ENCODE measurements at places on chromosomes 4 and X.

DNA sequence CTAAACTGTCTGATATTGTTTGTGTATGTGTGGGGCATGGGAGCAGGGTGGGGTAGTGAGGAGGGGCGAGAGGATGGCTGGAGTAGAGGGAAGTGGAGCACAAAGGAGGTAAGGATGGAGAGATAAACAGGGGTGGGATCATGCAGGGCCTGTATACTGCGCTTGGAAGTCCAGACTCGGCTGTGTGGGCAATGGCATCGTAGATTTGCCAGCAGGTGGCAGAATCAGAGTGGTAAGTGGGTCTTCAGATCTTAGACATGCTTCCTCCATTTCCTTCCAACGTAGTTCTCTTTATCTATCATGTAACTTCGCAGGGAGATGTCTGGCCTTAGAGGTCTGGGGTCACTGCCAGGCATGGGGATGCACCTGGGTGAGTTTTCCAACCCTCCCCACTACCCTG is 155.5 kb downstream of the PDGFRA start:
- DNase-seq = peak; percentile 14

- no peak for DNase-seq
These were observed 9.0 kb downstream of the NAT8L start for GRCh38 chr4:2068198-2068470.

DNA sequence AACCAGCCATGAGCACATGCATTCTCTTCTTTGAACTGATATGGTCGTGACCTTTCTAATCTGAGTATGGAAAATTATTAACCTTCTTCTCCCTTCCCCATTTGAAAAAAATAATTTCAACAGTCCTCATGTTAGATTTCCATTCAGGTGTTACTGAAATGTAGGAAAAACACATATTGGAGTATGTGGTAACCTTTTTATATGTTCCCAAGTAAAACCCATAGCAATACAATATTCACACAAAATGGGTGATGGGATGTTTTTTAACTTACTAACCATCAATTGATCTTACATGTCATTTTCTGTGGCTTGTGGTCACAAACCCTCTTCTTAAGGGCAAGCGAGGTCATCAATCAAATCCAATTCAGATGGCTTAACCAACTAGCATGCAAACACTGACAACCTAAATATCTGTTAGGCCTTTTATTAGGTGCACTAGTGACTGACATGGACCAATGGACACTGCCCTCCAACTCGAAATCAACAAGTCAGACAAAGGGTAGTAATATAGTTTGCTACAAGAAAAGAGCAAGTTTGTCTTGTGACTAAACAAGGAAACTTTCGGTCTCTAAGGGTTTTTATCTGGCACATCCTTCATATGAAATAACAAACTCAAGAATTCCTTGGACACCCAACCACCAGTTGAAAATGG is 74.3 kb downstream of the CAMK2D start:
- DNase-seq = no peak

DNA sequence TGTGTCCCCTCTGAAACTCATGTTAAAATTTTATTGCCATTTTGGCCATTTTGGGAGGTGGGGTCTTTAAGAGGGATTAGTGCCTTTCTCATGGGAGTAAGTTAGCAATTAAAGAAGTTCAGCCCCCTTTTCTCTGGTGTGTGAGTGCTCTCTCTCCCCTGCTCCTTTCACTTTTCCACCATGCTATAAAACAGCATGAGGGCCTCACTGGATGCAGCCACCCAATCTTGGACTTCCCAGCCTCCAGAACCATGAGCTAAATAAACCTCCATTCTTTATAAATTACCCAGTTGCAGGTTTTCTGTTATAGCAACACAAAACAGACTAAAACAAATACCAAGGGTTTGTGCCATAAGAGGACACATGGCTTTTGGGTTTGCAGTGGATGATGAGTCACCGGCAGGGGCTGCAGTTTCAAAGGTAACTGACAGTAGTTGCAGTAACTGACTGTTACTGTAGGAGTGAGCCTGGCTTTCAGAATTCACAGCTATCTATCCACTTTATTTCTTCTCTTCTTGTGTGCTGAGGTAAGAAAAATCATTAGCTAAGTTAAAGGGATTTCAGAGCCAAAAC is 121.5 kb downstream of the PPEF1 start:
- no peak for DNase-seq

DNA sequence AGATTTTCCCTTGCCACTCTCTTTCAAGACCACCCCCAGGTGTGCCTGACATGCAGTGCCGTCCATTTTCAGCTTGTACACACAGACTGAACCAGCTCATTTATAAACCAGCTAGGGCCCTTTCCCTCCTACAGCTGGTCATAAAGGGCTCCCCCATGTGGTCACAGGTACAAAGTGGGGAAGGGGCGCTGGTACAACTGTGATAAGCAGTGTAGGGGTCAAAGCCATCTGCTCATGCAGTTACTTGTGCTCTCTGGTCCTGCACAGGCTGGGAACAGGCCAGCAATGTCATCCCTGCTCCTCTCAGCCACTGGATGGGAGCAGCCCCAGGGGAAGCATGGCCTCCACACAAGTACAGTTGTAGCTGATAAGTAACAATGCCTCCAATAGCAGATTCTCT is 20.6 kb downstream of the GABRQ start:
- no peak for DNase-seq

GRCh38 chr4:94653984-94654609 is 103.7 kb upstream of the BMPR1B start:
- no peak for DNase-seq

- DNase-seq = no peak
These were observed 207.7 kb upstream of the SLIT2 start for GRCh38 chr4:20043991-20044390.

- no peak for DNase-seq
These were observed 780.6 kb downstream of the FAM133A start for GRCh38 chrX:94454606-94455005.

DNA sequence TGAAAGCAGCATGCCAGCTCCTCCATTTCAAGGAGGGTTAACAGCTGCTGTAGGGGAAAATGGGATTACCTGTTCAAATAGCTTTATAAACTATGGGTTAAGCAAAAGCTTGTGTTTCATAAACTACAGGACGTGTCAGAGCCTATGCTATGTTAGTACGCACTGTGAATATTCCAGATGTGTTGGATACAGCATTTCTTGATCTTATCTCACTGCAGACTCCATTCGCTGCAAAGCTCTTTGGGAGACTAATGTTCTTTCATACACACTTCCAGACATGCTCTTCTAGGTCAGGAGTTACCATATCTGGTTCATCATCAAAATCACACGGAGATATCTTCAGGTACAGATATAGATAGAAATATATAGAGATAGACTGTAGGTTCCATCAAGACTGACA is 281.2 kb upstream of the FAM241A start:
- DNase-seq = no peak

DNA sequence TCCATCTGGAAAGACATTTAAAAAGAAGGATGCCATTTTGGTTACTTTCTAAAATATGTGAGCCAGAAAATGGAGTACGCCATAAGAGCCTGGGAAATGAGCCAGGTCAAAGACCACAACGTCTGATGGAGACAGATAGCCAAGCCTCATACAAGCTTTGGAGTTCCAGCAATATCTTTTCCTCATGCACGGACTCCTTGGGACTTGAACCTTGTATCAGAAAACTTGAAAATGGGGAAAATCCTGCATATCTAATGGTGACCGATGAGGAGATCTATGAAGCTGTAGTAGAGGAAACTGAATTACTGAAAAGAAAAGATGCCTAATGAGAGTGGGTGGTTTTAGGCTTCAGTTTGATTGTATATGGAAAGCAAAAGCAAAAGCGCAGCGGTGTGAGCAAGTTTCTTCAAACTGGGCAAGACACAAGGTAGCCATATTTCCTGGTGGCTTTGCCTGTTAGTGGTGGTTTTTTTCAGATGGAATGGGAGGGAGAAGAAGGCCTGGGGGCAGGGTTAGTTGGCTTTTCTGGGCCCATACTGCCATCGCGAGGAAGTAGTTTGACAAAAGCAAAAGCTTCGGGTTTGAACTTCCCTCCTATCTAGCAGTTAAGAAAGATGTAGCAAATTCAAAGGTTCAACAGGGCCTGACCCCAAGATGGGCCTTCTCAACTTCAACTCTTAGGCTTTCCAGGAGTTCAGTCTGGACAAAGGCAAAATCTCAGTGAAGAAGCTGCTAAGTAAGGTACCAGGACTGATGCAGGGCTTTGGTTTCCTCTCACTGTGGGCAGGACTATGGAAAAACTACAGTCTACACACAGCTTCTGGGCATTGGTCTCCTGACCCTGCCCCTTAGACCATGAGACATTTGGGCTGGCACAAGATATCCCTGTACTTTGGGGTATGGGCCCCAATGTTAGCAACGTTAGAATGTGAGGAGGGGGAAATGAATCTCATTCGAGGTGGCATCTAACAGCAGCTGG is 210.0 kb upstream of the STK26 start:
- DNase-seq = peak; percentile 70

GRCh38 chrX:55135171-55135570 is 46.4 kb downstream of the PAGE2 start:
- DNase-seq = no peak

DNA sequence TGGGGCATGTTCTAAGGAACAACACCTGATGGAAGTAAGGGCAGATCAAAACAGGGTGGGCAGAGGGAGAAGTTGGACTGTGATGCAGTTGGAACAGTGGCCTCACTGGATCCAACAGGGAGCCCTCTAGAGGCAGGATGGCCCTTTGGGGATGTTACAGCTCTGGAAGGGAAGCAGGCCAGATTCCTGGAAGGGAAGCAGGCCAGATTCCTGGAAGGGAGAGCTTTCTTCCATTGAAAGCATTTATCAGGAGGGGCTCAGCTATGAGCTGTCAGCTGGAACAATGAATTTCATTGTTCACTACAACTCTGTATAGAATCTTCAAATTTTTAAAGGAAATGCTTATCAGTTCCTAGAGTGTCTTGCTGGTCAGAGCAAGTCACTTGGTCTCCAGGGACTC is 17.7 kb downstream of the IL15 start:
- DNase-seq = no peak

GRCh38 chr4:156547439-156547838 is 424.2 kb downstream of the PDGFC start:
- peak; percentile 77 for DNase-seq

GRCh38 chr4:179803857-179804256 is 2361.6 kb upstream of the AGA start:
- no peak for DNase-seq

DNA sequence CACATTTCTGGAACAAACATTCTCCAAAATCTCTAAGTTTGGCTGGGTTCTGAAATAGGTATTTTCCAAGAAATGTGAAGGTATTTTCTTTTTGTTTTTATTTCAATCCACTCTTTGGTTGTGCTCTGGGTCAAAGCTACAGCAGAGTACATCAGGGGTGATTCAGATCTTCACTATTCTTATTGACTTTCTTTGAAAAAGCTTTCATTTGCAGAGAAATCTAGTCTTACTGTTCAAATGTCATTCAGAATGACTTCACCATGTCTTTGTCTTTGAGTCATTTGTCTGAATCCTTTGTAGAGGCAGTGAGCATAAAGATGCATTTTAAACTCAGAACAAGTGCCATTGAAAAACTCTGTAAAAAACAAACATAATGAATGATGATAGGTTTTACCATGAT is 547.2 kb upstream of the ADGRL3 start:
- no peak for DNase-seq

DNA sequence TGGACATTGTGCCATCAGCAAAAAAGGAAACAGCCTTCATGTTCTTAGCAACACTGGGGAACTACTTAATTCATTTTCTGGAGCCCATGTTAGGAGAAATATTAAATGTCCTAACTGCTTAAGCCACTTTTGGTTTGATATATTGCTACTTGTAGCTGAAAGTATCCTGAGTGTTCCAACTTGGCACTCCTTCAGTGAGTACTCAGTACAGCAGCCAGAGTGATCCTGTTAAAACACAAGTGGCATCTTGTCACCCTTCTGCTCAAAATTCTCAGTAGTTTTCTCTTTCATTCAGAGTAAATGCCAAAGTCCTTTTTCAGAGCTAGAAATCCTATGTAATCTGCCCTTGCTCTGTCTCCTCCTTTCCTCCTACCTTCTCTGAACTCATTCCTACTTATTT is 522.0 kb downstream of the GRID2 start:
- DNase-seq = no peak

DNA sequence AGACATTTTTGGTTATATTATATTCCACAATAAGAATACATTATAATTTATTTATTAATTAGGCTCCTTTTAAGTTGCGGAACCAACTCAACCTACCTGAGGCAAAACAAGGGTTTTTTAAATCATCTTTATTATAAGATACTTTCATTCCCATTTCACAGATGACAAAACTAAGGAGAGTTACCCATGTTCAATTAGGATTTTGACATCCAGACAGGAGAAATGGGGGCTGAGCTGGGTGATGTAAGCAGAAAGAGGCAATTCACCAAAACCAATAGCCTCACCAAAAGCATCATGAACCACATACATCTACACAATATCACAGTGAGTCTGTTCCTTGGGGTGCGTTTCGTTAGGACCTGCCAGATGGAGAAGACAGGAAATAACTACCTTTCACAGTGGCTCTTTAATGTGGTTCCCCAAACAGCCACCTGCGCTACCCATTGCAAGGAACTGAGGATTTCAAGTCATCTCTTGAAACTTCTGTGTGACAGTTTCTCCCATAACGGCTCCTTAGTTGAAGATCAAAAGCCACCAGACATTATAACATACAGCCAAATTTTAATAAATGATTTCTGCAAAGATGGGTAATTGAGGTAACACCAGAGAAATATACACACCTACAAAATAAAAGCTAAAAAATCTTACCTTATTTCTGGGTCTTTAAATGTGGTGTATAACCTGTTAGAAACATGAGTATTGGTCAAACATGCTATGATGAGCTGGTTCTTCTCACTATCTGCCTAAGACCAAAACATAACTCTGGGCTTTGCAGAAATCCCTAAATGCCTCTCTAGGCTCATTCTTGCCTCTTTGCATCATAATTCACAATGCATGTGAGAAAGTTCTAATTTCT is 190.6 kb upstream of the LEF1 start:
- DNase-seq = no peak

GRCh38 chr4:7987148-7987989 is 47.7 kb upstream of the AFAP1 start:
- no peak for DNase-seq

GRCh38 chr4:84852081-84852480 is 114.4 kb downstream of the WDFY3 start:
- DNase-seq = no peak

DNA sequence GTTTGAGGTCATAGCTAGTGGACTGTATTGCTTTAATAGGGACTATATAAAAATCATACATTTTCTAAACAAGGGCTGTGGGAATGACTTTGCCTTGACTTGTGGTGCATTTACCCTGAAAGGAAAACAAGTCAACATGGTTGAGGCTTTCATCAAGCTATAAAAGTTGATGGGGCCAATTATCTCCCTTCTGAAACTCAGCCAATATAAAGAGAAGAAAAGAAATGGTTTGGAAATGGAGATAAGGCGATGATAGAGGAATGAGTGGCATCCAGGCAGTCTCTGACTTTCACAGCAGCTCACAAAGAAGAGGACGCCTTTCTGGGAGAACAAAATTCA is 118.7 kb downstream of the SMARCA1 start:
- DNase-seq = no peak

GRCh38 chrX:148904421-148905111 is 404.1 kb downstream of the AFF2 start:
- no peak for DNase-seq

All from AG09309 (cell line).